IPS DF 19.7 (cell line): ENCODE measurements at places on chromosomes 5 and 9.

- peak; percentile 15 for DNase-seq
These were observed 243.6 kb downstream of the AUH start for GRCh38 chr9:91117959-91118703.

DNA sequence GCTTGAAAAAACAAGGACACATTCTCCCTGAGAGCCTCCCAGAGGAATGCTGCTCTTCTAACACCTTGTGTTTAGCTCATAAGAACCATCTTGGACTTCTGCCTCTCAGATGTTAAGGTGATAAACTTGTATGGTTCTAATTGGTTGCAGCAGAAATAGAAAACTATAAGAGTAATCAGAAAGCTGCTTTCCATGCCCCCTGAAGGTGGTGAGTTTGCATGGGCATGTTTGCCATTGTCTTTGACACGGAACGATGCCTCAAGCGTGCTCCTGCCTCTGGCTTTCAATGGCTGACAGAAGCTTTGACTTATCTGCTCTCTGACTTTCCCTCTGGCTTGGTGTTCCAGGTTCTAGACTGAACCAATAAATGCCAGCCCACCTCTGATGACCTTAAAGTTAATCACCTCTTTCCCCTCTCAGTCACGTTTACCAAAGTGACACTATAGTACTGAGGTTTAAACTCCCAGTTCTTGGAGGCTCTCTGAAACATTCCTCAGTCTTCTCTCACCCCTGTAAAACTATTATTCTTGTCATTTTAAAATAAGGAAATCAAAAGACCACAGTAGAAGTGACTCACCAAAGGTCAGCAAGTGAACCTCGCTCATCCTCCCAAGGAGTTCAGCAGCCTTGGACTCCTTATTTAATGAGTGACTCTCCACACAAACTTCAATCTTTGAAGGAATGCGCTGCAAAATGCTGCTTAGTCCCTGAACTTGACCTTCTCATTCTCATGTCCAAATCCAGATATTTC is 103.6 kb downstream of the PIK3R1 start:
- no peak for DNase-seq

DNA sequence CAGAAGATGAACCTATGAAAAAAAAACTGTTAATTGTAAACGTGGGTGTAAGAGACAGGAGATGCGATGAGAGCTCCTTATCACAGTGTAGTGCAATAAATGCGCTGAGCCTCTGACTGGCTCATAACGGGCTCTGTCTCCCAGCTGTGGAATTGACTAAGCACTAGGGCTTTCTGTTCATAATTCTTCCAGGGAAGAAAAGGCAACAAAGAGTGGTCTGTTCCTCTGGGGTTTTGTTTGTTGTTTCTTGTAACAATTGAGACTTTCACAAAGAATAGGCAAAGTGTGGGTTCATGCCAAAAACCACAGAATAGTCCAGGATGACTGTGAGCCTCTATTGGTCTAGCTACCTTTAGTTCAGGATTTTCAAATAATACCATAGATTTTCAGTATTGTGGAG is 39.4 kb downstream of the UBE2QL1 start:
- no peak for DNase-seq

DNA sequence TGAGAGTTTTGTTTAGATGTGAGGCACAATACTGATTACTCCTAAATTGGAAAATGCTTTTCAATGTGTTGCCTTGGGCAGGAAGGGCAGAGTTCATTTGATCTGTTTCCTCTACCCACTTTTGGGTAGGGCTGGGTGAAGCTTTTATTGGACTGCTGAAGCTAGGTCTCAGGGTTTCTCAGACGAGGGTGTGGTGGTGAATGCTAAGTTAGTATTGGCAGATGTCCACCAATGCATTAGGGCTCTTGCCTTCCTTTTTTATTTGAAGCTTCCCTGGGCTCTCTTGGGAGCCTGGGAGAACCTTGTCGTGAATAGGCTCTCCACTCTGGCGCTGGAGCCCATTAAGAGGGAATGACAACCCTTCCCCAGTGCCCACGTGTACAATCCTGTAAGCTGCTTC is 23.1 kb downstream of the SPTAN1 start:
- DNase-seq, result no peak

GRCh38 chr9:135061441-135061840 is 26.0 kb upstream of the OLFM1 start:
- no peak for DNase-seq

- no peak for DNase-seq
These were observed 44.2 kb downstream of the CETN3 start for GRCh38 chr5:90365328-90365727.

DNA sequence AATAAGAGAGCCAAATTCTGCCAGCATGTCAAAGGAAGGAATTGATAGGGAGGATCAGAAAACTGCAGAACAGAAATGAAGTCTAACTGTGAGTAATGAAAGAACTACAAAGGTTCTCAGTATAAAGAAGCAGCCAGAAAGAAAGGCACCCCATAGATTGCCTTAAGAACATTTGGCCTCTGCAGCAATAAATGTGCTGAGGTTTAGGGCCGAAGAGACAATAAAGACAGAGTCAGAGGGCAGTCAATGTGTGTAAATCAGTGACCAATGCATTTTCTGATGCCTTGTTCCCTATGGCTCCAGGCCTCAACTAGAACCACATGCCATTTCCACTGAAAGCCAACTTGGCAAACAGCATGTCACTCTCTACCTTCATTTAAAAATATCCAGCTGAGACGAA is 281.0 kb downstream of the HINT1 start:
- DNase-seq, result no peak

DNA sequence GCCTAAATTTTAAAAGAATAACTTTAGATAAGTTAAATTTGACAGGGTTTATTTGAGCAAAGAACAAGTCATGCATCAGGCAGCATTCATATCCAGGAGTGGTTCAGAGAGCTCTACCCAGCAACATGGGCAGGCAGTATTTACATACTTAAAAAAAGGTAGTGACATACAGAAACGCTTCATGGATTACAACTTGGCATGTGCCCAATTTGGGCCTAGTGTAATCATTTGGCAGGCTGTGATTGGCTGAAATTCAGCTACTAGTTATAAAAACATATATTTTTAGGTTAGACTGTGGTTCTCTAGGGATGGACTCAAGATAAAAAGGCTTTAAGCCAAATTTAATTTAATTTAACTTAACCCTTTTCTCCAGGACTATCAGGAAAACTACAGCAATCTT is 374.0 kb upstream of the ADAMTS16 start:
- DNase-seq, result no peak

GRCh38 chr5:13218518-13218917 is 726.0 kb downstream of the DNAH5 start:
- peak; percentile 25 for DNase-seq

- DNase-seq, result no peak
These were observed 74.1 kb upstream of the RPS23 start for GRCh38 chr5:82352146-82352791.

DNA sequence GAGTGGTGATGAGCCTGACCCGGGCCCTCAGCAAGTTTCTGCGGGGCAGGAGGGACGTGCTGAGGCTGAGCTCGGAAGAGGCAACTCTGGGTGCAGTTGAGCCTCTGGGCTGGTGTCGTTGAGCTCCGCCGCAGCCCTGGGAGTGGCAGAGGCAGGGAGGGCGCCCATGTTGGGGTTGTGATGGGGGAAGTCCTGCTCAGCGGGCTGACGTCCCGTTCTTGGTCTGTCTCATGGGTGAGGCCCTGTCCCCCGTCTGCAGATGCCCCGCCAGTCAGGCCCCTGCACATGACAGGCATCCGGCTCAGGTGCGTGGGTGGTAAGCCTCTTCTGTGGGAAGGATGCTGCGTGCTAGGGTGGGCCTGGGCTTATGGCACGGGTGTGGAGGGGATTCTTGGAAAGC is 64.3 kb downstream of the RXRA start:
- DNase-seq, result no peak

DNA sequence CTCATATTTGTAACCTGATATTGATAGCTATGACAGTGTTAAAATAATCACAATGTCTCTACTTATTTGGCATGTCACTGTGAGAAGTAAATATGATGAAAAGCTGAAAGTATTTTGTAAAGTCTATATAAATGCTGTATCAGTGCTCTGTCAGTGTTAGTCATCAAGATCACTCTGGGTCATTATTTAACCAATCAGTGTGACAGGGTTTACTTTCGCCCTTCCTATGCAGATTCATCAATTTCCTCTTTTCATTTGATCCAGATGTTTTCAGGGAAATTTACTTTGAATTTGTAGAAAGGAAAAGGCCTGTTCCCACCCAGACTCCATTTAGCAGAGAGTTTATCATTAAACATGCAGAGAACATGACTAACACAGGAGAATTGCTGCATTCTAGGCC is 9.9 kb upstream of the PCSK5 start:
- DNase-seq, result no peak

DNA sequence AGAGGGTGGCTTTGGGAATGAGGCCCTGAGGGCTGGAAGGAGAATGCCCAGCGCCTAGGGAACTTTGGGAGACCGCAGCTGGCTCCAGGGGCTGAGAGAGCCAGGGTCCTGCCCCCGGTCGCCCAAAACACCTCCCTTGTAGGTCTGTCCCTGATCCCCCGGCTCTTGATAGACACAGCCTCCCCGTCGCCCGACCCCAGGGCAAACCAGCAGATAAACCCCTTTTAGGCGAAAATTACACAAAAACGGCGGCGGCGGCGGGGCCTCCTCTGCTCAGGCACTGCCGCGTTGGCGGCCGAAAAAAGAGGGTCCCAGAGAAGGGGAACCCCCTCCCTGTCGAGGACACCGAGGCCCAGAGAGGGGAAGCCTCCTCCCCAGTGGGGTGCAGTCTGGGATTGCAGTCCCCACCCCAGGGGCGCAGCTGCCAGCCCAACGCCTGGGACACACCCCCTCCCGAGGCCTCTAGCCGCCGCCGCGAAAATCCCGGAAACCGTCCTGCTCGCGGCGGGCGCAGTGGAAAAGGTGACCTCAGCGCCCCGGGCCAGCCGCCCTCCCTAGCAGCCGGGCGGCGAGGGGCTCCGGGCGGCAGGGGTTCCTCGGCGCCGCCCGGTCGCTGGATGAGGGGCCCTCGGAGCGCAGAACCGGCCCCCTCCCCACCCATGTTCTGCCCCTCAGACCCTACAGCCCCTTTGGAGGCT is 3.1 kb upstream of the BARX1 start:
- DNase-seq, result no peak

DNA sequence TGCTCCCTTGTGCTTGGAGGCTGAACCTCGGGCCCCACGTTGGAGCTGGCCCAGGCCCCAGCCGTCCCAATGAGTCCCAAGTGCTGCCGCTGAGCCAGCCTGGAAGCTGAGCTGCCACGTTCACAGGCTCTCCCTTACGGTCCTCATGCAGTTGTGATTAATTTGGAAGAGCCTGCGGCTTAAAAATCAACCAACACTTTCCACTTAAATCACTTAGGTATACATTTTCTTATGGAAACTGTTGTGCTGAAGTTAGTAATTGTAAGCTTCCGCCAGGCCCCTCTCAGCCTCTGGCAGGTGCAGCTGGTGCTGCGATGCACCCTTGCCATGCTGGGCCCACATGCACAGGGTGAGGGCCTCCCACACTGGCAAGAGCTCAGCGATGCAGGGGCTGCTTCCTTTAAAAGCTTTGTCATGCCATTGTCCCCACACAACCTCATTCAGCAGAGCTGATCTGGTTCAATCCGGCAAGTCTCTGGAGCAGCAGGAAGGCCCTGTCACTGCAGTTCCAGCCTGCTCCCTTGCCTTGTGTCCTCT is 61.0 kb downstream of the IPPK start:
- DNase-seq, result peak; percentile 3

- DNase-seq, result no peak
These were observed 188.3 kb downstream of the GADD45G start for GRCh38 chr9:89793124-89793495.

DNA sequence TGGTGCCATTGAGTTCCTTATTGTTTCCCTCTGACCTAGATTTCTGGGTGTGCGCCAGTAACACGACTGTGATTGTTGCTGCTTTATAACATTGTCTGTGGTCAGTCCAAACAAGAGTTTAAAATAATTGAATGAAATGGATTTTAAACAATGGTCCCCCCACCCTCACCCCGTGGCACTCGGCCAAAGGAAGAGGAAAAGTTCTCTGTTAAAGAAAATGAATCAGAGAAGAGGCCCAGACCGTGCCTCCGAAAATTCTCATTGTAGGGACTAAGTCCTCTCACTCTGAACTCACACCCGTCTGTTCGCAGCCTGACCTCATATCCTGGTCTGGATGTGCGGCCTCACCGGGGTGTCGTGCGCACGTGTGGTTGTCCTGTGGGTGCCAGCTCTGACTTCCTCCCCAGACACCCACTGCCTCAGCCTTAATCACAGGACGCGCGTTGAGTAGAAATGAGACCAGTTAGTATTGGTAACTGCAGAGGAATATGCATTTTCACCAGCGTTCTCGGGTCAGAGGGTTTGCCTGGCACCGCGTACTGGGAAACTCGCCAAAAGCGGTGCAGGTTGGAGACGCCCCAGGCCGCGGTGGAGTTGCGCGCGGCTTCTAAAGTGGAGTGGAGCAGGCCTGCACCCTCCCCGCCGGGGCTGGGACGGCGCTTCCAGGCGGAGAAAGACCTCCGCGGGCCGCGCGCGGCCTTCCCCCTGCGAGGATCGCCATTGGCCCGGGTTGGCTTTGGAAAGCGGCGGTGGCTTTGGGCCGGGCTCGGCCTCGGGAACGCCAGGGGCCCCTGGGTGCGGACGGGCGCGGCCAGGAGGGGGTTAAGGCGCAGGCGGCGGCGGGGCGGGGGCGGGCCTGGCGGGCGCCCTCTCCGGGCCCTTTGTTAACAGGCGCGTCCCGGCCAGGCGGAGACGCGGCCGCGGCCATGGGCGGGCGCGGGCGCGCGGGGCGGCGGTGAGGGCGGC is at the start of gene ABL1:
Gene ABL1, plus strand, starts transcription at position 884 of the 966 bp plus-strand sequence. CDS start 193 bp downstream, outside the sequence.
- no peak for DNase-seq

DNA sequence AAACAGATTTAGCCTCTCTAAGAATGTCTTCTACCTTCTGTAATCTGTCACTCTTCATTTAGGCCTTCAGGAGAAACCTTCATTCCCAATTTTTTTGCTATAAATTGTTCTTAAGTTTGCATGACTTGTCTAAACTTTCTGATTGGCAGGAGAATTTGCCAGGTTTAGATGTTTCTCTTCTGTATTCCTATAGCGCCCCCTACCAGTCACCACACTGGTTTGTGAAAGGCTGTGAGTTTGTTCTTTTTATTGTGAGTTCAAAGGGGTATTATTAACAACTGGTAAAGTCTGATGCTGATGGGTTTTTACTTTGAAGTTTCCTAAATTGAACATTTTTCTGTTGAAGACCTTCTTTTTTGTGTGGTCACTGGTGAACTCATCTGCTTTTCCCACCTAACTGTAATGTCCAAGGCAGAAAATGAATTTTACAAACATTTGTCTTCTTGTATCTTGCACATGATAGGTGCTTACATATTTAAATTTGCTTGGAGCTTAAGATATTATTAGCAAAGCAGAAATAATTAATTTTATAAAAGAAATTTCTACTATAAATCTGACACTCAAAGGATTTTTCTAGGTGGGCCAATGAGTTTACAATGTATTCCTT is 18.4 kb upstream of the F2RL2 start:
- DNase-seq, result no peak

- no peak for DNase-seq
These were observed 14.1 kb downstream of the CSF2 start for GRCh38 chr5:132087661-132088060.

GRCh38 chr5:144800169-144800568 is 629.5 kb downstream of the KCTD16 start:
- no peak for DNase-seq

GRCh38 chr5:89536020-89536419 is 653.0 kb upstream of the MEF2C start:
- no peak for DNase-seq
